ENCODE measurements at places on chromosomes 7 and 10.

DNA sequence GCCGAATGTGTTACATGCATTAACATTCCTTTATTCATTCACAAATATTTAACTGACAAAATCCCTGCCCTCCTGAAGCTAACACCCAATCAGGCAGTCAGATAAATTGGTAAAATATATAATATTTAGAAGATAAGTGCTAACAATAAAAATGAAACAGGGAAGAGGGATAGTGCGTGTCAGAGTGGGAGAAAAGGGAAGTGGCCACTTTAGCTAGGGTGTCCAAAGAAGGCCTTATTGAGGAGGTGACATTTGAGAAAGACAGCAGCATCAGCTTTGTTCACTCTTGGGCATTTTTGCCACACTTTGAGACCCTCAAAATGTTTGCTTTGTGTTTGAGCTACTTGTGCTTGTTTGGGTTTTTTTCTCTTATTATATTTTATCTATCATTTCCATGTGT is 317.8 kb downstream of the SNX13 start:
- DNase-seq = no peak

DNA sequence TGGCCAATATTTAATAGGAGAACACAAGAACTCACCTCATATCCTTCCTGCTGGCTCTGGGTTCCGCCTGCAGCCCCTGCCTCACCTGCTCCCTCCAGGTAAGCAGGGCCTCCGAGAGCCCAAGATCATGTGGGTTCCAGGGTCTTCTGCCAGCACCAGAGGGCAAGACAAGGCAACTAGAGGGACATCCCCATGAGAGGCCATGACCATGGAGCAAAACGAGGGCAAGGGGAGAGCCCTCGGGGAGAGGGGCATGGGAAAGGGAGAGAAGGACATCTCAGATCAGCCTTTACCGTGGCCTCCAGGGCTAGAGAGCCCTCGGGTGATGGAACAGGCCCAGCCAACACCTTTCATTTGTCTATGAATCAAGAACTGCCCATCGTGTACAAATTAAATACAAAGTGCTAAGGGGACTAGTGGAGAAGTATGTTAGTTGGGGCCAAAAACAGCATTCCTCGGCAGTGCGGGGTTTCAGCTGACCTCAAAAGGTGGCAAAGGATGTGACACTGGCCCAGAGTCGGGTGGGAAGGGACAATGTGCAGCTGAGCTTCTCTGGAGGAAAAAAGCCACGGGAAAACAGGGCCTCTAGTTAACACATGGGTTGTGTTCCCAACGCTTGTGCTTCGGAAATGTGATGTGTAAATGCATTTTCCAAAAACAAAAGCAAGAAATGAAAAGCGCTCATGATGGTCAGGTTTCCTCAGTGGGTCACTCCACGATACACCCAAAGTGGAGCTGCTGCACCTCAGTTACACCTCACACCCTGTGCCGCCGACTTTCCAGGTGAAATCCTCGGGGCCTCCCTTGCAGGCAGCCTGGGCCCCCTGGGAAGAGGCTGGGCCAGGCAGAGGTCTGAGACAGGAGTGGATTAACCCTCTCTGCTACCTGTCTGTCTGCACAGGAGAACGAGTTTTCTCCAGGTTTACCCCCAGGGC is 2.0 kb downstream of the AOC1 start:
- peak; percentile 9 for DNase-seq

DNA sequence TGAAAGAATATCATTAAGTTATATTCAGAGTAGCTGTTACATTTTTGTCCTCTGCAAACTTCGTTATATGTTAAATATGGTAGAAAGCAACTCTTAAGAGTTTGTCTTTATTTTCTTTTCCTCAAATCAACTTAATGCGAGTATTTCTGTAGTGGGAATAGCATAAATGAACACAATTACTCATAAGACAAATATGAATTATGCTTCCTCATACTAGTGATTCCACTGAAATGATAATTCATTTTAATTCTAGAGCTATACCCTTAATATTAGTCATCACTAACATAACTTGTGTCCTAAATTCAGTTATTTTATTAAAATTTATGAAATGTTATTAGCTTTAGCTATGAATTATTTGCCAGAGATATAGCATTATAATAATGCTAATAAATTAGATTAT is 820.6 kb upstream of the KCND2 start:
- no peak for DNase-seq

- DNase-seq = no peak
Measured at GRCh38 chr7:143477501-143478150, at the start of gene TAS2R41. Gene TAS2R41 (plus strand): TSS chr7:143477873. CDS start chr7:143477873, 0 bp downstream.

GRCh38 chr7:136033413-136034031 is 56.4 kb upstream of the MTPN start:
- peak; percentile 41 for DNase-seq

DNA sequence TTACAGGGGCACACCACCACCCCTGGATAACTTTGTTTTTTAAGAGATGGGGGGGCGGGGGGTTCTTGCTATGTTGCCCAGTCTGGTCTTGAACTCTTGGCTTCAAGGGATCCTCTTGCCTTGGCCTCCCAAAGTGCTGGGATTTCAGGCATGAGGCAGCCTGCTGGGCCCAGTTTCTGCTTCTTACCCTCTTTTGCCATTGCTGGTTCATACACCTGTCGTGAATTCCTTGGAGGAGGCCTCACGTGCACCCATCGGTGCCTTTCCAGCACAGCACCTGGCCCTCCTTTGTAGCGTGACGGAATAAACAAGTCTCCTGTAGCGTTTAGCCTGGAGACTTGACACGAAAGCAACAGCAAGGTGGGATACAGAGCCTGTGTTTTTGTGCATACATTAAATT is 75.5 kb downstream of the CARD11 start:
- no peak for DNase-seq

DNA sequence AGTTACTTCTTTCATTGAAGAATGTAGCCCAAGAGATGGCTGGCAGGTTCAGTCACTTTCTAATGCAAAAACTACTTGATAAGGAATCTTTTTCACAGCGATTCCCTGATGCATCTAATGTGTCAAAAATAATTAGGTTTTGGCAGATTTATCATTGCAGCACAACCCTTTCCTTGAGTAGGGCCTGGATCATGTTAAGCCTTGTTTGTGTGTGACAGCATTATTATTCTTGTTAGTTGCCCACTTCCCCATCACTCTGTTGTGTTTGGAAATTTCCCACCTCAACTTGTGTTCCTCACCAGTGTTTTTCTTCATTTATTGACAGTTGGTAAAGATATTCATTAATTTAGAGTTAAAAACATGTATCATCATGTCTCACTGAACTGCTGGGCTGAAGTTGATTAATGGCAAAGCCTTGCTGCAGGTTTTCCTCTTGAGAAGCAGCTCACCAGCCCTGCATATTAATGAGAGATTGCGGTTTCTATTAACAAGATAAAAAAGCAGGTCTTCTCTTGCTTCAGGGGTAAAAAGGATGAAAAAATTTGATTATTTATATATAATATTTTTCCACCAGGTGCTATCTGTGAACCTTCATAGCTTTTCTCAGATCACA is 233.3 kb upstream of the MDFIC start:
- DNase-seq = no peak

DNA sequence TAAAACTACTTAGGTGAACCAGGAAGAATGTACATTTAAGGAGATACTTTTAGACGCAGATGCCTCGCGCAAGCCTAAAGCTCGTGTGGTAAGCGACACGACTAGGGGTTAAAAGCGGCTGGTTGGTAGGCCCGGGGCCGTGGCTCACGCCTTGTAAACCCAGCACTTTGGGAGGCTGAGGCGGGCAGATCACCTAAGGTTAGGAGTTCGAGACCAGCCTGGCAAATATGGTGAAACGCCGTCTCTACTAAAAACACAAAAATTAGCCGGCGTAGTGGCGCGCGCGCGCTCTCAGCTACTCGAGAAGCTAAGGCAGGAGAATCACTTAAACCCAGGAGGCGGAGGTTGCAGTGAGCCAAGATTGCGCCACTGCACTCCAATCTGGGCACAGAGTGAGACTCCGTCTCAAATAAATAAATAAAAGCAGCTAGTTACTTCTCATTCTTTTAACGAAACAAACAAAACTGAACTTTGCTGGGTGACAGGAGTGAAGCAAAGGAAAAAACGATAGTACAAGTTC is 879 bp downstream of the NUDT5 start:
- peak; percentile 42 for DNase-seq

GRCh38 chr10:112955582-112956421 is 5.8 kb downstream of the TCF7L2 start:
- no peak for DNase-seq

GRCh38 chr10:113704637-113705343 is 25.1 kb downstream of the CASP7 start:
- peak; percentile 15 for DNase-seq

GRCh38 chr7:25557379-25557917 is 329.2 kb upstream of the NPVF start:
- no peak for DNase-seq

DNA sequence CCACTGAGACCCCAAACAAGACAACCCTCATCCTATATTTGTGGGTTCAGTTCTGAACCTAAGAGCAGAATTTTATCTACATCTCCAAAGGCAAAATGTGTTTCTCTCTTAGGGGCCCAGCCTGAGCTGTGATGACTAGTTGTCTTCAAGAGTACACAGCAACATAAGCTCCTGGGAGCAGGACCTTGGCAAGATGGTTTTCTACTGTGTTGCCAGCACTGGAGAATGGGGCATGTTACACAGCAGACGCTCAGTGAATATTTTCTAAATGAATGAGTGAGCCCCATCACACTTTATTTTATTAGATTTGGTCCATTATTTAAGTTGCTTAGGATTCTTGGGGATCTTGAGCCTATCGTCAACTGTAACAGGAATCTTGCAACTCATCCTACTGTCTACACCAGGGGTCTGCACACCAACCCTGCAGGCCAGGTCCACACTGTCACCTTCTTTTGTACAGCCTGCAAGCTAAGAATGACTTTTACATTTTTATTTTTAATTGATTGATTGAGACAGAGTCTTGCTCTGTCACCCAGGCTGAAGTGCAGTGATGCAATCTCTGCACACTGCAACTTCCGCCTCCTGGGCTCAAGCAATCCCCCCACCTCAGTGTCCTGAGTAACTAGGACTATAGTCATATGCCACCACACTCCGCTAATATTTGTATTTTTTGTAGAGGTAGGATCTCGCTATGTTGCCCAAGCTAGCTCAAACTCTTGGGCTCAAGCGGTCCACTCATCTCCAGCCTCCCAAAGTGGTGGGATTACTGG is 347.1 kb downstream of the FGFR2 start:
- DNase-seq = no peak

- DNase-seq = peak; percentile 67
Measured at GRCh38 chr7:73768641-73769480, 1.2 kb downstream of the CLDN3 start.
